ENCODE measurements at places on chromosomes 1 and 21.

DNA sequence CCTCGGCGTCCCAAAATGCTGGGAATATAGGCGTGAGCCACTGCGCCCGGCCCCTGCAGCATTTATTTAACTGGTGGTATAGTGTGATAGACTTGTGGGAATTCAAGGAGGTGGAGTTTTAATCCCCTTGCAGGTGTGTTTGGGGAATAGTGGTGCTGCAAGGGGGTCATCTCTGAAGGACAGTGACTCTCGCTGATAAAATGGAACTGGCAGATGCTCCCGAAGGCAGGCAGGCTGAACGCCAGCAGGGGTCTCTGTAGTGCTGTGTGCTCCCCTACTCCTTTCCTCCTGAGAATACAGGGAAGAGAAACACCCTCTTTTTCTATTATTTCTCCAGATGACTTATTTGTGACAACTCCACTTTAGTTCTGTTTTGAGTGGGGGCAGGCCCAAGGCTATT is 4.0 kb downstream of the OSCP1 start:
- peak; percentile 31 for DNase-seq

- DNase-seq = no peak
These were observed 9.1 kb upstream of the EXO1 start for GRCh38 chr1:241838897-241839296.

- no peak for DNase-seq
These were observed 53.5 kb downstream of the NFASC start for GRCh38 chr1:204924013-204924759.

DNA sequence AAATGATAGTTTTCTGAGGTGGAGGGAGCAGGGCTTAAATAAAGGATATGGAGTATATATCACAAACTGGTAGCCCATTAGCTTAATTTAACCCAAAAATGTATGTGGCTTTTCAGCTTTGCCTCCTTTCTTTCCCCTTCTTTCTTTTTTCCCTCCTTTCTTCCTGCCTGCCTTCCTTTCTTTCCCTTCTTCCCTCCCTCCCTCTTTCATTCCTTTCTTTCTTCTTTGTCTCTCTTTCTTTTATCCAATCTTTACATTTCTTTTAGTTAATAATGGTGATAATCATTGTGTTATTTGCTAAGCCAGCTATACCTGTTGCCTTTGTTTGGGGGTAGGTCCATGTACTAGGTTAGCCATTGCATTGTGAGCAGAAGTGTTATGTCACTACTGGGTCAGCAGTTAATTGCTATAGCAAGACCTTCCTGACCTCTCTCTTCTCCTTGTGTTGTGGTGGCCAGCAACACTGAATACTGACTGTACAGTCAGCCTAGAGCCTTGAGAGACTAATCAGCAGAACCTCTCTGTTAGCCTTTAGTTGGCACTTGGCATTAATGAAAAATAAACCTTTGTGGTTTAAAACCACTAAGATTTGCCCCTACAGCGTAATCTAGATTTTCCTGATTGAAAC is 5.1 kb downstream of the GORAB start:
- DNase-seq = no peak

- no peak for DNase-seq
These were observed 186.2 kb downstream of the C1orf94 start for GRCh38 chr1:34362949-34363348.

DNA sequence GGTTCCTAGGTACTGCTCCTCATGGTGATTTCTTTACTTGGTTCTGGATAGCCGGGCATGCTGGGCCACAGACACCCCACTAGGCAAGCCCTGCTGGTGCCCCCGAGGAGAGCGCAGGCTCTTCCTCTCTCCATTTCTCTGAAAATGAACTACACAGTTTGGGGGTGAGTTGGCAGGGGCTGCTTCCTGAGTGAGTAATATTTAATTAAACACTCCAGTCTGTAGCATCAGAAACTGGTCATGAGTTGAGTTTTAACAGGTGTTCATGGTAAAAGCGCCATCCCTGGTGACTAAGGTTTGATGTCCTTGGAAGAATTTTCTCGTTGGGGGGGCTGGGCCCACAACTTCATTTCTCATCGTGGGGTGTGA is 1.7 kb downstream of the SPSB1 start:
- DNase-seq = no peak

- peak; percentile 88 for DNase-seq
These were observed 8.0 kb upstream of the TNFRSF14 start for GRCh38 chr1:2548068-2548589.

DNA sequence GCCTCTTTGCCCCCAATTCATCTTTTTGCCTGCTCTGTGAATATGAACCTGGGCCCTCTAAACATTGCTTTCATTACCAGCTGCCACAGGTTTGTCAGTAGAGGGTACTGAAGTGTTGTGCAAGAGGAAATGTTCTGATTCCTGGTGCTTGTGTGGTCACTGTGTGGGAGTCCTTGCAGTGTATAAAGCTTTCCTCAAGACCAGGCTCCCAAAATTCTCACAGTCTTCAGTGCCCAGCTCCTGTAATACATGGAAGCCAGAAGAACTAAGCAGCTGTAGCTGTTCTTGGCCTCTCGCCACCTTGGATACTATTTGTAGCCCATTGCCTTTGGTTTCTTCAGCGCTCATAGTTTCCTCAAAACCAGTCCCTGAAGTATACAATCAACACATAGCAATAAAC is 1046.2 kb downstream of the BRINP3 start:
- no peak for DNase-seq

GRCh38 chr21:10640446-10640845 is 119.1 kb downstream of the TPTE start:
- DNase-seq = no peak

DNA sequence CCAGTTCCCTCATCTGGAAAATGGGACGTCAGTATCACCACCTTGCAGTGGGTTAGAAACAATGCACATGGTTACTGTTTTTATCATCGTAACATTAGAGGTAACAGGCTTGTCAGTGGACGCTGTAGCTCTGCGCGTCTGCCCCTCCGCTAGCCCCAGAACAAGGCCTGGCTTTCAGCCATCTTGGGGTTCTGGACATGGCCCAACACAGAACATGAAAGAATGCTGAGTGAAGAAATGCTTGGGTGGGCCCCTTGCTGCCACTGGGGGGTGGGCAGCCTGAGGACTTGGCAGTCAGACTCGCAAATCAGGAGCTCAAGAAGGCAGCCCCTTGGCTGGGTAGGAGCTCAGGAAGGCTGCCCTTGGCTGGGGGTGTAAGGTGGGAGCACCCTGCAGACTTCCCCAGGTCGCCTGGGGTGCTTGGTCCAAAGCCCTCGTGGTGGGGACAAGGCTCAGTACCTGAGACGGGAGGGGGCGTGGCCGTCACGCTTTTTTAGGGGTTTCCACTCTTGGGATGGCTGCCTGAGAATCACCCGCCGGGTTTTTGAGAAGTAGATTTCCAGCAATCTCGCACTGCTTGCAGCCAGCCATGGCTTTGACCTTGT is 51.7 kb downstream of the SLC37A1 start:
- no peak for DNase-seq

- no peak for DNase-seq
These were observed 43.6 kb downstream of the LRRC7 start for GRCh38 chr1:69611316-69611715.

GRCh38 chr1:18948913-18949685 is 7.4 kb downstream of the IFFO2 start:
- no peak for DNase-seq

GRCh38 chr1:216910081-216910840 is 187.0 kb upstream of the ESRRG start:
- DNase-seq = no peak

DNA sequence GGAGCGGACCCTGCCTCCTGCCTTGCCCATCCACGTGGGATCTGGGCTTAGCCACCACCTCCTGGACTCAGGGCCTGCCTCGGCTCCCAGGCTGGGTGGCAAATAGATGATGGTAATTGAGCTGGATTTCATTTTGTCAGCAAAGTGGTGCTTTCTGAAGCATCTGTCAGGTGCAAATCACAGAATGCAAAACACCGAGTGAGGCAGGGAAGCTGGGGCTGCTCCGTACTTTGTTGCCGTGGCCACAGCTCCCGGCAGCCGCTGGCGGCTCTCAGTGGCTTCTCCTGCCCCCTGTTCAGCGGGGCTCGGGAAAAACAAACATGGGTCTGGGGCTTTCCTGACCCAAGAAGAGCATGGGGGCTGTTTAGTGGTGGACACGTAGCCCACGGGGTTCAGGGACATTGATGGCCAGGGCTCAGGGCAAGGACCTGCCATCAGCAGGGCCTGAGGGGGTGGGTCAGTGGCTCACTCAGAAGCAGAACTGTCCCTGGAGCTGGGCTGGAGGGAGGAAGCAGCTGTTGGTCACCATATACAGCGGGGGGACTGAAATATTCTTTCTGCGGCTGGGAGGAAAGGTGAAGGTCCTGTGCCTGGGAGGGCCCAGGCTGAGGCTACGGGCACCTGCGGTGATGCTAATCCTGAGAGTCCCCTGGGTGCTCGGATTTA is 130.0 kb upstream of the VAMP3 start:
- no peak for DNase-seq

DNA sequence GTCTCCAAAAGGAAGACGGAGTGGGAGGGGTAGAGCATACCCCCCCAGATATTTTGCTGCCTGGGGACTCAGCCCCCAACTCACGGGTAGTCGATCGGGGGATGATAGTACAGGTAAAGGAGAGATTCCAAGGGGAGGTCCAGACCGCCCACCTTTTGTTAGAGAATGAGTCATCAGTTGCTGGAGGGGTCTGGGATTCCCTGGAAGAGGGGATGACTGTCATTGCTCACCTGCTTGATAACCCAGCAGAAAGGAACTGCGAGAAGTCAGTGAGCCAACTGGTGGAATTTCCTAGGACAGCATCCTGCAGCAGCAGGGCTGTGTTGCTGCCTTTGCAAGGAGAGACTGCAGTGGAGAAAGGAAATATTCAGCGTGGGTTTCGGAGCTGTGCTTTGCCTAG is 64.4 kb downstream of the MACF1 start:
- DNase-seq = no peak

Measured in erythroblast (primary cell).